ENCODE measurements at places on chromosomes 2 and 18.

DNA sequence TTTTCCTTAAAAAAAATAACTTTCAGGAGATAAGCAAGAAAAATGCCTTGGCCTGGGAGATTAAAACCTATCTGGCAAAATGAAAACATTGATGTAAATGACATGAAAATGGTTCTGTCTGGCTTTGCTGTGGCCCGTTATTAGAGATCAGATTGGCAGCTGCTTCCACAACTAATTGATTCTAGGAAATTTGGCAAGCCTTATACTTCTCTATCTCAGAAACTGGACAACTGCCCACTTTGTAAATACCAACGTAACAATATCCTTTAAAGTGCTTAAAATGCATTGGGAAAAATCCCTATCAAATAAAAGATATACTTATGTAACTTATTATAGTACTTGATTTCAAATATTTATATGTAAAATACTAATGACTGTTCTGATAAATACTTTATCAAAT is 14.2 kb upstream of the SKA1 start:
- DNase-seq, result no peak

DNA sequence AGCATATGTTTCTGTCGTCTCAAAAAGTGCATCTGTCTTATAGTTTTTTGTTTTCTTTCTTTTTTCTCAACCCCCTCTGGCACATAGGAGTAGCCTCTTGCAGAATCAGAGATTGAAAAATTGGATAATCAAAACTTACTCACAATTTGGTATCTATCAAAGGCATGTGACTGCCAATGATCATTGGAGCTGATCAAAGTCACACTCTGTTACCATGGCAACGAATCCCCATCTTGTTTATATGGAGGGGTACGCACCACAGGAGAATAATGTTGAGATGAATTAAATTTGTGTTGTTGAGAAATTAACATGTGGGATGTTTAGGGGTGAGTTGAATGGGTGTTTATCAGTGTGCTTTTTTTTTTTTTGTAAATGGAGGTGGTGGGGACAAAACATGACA is 458.3 kb upstream of the FANCL start:
- DNase-seq, result no peak

- peak; percentile 46 for DNase-seq
Observed at GRCh38 chr2:43941966-43942365, 53.8 kb downstream of the LRPPRC start.

GRCh38 chr2:119010336-119010735 is 68.3 kb downstream of the MARCO start:
- no peak for DNase-seq

- no peak for DNase-seq
Observed at GRCh38 chr2:64657411-64657810, 3.7 kb upstream of the SERTAD2 start.

DNA sequence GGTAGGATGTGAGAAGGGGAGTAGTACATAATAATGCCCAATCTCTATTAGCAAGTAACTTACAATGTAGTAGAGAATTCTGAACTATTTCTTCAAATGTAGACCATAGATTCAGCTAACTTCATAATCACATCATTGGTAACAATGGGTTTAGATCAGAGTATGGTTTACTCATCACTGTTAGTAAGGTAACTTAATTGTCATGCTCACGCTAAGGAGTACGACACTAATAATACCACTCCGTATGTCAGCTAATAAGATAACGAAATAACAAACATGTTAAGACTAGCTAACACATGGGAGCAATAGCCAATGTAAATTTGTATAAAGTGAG is 56.4 kb upstream of the CCDC141 start:
- DNase-seq, result no peak

- DNase-seq, result no peak
Observed at GRCh38 chr18:47113796-47114540, 36.3 kb downstream of the HDHD2 start.

- no peak for DNase-seq
Observed at GRCh38 chr2:228927028-228928010, 343.8 kb downstream of the PID1 start.

GRCh38 chr18:8834881-8835280 is 129.5 kb downstream of the MTCL1 start:
- DNase-seq, result no peak

GRCh38 chr18:58314284-58314683 is 270.3 kb downstream of the NEDD4L start:
- DNase-seq, result peak; percentile 48

DNA sequence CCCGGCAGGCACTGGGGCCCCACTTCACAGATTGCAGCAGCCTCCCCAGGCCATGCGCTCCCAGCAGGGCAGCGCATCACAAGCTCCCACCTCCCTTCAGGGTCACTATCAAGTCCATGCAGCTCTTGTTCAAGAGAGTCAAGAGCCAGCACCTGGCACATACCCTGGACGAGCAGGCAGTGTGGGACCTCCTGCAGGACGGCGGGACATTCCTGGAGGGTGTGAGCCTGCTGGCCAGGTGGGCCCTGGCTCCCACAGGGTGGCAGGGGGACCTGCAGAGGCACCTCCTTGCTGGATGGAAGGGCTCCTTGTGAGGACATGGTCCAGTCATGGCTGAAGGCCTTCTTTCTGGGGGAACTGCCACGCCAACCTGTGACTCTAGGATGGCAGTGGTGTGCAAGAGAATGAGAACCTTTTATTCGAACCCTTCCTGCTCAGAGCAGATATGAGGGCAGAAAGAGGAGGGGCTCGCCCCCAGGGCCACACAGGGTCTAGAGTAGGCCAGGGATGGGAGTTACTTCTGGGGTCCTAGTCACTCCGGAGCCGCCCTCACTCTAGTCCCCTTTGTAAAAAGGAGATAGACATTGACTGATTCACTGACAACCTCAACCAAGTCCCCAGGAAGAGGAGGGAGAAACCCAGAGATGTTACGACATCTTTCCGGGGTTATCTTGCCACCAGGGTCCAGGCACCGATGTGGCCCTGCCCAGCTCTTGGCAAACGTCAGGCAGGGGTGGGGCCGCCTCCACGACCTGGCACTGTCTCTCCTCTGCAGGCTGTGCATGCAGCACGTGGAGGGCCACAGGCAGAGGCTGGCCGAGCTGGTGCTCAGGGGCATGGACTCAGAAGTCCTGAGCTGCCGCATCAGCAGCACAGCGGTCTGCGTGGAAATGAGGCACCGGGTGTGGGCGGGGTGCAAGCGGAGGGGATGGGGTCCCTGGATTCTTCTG is 31.3 kb downstream of the HJURP start:
- DNase-seq, result no peak

GRCh38 chr2:161486111-161486510 is 70.0 kb downstream of the TBR1 start:
- no peak for DNase-seq

DNA sequence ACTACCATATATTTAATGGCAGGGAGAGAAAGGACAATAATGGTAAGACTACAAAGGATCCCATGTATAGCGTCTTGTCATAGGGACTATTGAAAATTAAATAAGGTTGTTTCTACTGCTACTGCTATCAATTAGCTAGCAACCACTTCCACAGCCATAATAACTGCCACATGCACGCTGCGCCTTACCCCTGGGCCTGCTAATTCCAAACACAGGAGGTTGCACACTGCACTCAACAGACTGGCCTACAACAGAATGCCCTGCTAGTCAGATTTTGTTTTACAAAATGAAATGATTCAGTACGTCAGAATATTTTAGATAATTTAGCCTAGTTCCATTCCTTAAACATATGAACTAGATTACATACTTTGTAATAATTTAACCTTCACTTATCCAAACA is 121.0 kb upstream of the SMAD7 start:
- no peak for DNase-seq

DNA sequence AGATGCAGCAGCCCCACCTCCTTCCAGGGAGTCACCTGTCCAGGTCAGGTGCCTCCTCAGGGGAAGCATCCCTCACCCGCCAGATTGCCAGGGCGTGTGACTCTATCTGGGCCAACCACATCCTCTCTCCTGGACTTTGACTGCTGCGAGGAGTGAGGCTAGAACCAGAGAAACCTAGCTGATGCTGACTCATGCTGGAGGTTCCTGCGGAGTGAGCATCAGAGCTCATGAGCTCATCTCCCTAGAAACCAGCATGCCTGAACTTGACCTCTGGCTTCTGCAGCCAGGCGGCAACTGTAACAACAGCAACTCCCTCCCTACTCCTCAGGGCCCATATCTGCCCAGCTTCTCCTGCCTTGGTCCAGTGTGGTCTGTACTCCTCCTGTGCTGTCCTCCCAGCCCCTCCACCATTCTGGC is 28.3 kb upstream of the NT5DC4 start:
- DNase-seq, result peak; percentile 81

- no peak for DNase-seq
Observed at GRCh38 chr2:219539926-219540678, 3.5 kb downstream of the CHPF start.

DNA sequence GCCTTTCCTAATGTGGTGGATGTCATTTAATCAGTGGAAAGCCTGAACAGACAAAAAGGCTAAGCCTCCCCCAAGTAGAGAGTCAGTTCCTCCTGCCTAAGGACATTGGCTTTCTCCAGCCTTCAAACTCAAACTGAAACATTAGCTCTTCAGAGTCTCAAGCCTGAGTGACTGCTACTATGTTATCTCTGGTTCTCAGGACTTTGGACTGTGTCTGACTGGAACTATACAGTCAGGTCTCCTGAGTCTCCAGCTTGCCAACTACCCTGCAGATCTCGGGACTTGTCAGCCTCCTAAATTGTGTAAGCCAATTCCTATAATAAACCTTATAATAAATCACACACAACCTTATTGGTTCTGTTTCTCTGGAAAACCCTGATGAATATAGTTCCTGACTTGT is 12.6 kb downstream of the HYCC2 start:
- no peak for DNase-seq

All from NCI-H1694 treated with DMSO at 0.1 percent for 48 hours (cell line).